ENCODE measurements at places on chromosomes 5 and 9.

- no peak for DNase-seq
Measured at GRCh38 chr5:10564838-10565784, 1.2 kb downstream of the ANKRD33B start.

DNA sequence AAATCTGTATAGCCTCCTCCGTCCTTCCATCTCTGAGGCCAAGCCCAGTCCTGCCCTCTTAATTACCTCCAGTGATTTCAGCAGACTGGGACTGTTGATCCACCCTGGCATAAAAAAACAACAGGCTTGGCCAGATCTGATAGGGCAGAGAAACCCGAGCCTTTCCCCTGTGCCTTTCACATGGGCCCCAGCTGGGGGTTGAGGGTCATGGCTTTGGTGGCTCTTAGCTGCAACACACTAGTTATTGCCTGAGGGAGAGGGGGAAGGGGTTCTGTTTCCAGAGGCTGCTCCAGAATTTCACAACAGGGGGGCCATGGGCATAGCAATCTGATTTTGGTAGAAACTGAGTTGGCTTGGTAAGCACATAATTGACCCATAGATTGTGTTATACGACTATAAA lies 21.2 kb upstream of the PANK3 start:
- DNase-seq: no peak

DNA sequence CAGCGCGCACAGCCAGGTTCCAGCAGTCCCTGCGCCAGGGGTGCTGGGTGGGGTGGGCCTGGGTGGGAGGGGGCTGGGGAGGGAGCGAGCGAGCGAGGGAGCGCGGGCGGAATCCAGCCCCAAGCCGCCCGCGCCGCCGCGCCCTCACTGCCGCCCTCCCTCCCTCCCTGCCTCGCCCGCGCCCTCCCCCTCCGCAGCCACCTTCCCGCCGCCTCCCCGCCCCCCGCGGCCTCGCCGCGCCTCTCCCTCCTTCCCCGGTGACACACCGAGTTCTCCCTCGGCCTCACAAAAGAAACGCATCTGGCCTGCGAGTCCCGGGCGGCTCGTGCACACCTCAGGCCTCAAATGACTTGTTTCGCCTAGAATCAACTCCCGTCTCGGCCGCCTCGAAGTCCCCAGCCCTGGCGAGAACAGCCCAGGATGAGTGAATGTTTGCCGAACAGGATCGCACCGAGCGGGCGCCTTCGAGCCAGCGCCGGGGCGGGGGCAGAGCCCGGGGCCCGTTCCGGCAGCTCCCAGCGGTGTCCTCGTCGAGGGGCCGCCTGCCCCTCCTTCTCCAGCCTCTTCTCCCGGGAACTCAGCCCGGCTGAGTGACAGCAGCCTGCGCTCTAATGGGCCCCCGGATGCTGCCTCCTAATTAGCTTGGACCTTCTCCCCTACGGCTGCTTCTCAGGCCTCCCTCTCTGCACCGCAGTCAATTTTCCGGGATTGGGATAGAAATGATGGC lies 371 bp upstream of the PITX1 start:
- peak; percentile 39 for DNase-seq

GRCh38 chr9:128940271-128940921 lies 7.0 kb downstream of the DOLK start:
- DNase-seq: no peak

GRCh38 chr9:87888501-87888900 lies 5.8 kb downstream of the SPATA31E1 start:
- no peak for DNase-seq

GRCh38 chr5:7659420-7659819 lies 191.5 kb downstream of the CFAP90 start:
- no peak for DNase-seq

DNA sequence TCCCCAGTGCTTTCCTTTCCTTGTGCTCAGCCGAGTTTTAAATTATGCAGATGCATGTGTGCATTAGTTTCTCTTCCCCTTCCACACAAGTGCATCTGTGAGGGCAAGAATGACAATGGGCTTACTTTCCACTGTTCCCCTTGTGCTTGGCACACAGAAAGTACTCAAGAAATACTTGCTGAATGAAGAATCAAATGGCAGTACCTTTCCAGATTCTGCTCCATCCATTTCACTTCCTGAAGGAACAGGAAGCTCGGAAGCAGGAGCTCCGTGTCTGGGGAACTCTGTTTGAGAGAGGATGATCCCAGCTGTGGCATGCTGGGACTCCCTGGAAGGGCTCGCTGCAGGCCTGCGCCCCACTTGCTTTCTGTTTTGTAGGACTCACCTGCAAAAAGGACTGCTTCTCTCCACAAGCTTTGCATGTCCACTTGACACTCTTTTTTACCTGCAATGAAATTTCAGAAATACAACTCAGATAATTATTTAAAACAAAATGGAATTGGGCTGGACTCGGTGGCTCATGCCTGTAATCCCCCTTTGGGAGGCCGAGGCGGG lies 5.5 kb downstream of the MRNIP start:
- no peak for DNase-seq

DNA sequence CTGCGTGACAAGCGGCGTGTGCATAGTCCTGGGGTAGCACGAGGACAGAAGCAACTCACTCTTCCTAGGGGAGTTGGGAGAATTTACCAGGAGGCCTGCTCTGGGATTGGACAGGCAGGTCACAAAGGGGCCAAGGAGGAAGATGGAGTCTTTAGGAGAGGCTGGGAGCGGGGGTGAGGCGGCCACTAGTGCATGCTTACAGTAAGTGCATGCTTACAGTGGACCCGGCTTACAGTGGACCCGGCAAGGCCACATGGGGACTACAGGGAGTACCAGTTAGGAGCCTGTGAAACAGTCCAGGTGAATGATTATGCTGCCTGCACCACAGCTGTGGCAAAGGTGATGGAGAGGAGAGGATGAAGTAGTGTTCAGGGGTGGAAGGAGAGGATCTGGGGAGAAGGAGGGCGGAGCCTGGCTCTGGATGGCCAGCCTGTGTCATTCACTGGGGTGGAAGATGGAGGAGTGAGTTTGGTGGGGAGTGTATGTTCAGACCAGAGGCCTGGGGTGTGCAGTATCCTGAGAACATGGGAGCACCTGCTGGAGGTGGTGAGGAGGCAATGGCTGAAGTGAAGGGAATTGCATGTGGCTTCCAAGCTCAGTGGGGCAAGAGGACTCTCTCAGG lies 78.7 kb downstream of the CRB2 start:
- no peak for DNase-seq

GRCh38 chr5:14011089-14012020 lies 66.9 kb upstream of the DNAH5 start:
- peak; percentile 98 for DNase-seq

DNA sequence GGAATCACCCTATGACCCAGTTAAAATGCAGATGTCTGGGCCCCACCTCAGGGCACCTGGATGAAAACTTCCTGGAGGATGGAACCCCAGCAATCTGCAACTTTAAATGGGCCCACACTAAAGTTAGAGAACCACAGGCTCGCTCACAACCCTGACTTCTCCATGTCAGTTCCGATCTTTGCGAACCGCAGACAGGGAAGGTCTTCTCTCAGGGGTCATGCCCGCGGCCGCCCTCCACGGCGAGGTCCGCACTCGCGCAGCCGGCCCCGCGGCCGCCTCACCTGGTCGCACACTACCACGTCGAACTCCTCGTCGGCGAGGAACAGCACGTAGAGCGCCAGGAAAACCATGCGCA lies 499 bp downstream of the ALG2 start:
- DNase-seq: no peak

- DNase-seq: no peak
Measured at GRCh38 chr5:11984196-11984595, 80.0 kb upstream of the CTNND2 start.

DNA sequence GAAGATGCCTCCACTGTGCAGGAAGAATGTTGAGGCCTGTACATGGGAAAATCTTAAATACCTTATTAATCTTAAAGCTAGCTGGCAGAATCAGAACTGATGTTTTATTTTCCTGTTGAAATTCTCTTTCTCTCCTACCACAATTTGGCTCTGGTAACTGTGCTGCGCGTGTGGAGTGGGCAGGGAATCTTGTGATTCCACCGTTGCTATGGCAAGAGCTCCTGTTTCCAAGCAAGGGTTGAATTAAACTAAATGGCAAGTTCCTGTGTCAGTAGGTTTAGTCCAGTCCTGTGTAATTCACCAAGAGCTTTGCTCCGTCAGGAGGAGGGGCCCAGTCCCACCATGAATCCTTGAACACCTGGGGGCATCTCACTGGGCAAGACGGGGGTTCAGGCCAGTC lies 36.4 kb downstream of the NXNL2 start:
- DNase-seq: no peak

- no peak for DNase-seq
Measured at GRCh38 chr9:70119786-70120185, 76.1 kb downstream of the MAMDC2 start.

DNA sequence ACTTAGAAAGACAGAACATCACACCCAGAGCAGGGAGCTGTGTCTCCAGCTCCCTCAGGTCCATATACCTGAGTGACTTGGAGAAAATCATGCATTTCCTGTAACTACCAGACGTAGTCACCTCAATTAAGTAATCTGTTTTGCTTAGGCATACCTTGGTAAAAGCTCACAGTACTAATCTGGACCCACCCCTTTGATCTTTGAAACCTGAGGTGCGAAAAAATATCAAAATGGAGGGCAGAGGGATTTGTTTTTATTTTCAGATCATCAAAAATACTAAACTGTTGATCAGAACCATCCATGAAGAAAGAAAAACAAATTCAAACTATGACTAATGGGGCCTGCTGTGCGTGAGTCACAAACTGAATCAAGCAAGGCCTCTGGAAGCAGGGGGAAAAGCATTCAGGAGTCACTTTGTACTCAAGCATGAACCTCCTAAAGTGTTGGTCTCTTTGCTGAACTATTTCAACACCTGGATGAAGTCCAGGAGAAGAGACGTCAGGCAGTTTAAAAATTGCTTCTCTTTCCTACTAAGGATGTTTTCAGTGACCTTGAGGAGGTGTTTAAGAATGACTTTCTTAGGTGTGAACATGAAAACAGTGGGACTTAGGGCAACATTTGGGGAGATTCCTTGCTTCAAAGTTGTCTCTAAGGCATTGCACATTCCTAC lies 76.3 kb downstream of the MUSK start:
- no peak for DNase-seq

DNA sequence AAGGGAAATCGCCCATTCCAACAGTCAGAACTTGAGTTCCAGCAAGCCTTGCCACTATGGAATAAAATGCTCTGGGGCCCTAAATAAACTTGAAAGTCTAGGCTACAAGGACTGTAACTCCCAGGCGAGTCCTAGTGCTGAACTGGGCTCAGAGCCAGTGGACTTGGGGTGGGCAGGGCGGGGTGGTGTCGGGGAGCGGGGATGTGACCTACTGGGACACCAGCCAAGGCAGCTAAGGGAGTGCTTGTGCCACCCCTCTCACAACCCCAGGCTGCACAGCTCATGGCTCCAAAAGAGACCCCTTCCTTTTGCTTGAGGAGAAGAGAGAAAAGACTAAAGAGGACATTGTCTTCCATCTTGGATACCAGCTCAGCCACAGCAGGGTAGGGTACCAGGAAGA lies 61.5 kb downstream of the MEIKIN start:
- no peak for DNase-seq

GRCh38 chr5:144191998-144192397 lies 21.3 kb downstream of the KCTD16 start:
- DNase-seq: peak; percentile 17

DNA sequence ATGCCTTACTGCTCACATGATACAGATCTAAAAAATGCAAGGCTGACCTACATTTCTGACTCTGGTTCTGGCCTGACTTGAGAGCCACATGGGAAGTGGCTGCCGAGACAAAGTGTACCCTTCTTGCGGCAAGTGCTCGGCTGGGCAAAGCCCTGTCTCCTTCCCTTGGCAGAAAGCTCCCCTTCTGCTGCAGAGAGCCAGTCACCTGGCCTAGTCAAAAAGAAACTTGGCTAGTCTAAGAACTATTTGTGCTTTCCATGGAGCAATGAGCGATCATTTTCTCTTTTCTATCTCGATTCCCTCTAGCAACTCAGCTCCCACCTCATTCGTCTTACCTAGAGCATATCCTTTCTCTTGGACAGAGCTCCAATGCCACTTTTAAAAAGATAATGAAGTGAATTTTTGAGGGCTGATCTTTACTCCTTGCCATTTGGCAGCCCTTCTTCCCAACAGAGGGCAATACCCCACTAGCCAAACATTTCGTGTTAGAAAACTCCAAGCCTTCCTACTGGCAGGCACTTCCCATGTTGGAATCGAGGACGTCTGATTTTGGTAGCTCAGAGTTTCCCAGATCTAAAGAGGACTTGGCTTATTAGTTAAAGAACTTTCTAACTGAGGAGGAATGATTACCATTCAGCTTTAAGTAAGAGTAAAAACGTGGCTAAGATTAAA lies 108.1 kb upstream of the PRRC1 start:
- no peak for DNase-seq

DNA sequence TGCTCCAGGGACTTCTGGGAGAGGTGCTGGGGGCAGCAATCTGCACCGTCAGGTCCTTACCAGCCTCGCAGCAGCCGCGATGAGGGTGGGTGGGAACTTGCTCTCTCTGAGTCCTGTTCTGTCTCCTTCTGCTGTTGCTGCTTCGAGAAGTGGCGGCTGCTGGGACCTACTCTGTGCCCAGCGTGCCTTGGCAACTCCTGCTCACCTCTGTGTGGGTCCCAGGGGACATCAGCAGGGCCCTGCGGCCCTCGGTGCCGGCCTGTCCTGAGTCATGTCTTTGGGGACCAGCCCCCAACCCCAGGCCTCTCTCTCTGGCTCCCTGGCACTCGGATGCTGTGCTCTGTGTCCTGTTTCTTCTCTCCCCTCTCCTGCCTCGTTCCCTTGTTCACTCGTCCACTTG lies 49.5 kb downstream of the KCNT1 start:
- no peak for DNase-seq

DNA sequence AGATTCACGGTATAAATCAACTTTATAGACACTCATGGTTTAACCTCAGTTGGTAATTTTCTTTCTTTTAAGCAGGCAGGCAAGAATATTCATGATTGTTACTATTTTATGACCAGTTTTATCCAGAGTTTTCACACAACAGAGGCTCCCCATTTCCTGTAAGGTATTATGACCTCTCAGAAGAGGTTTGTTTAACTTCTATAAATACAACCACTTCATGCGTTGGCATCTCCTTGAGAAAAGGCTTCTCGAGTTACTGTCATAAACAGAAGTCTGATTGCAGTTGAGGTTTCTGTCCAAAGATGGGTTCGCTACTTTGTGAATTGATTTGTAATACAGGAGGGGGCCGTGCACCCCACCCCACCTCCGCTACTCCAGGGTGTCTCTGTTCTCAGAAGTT lies 55.3 kb downstream of the ENTREP1 start:
- DNase-seq: no peak

DNA sequence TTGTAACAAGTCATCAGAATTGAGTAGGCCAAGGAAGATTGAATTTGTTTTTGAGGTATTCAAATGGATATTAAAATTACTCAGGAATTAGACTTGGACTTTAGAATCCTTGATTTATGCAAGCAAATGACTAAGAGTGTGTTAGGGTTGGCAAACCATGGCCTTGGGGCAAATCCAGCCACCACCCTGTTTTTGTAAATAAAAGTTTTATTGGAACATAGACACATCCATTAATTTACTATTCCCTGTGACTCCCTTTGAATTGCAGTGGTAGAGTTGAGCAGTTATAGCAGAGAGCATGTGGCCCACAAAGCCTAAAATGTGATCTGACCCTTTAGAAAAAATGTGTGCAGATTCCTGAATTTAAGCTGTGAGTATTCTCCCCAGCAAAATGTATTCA lies 115.6 kb downstream of the WDR70 start:
- DNase-seq: no peak
